ENCODE measurements at places on chromosomes 5 and 9.

GRCh38 chr5:26519245-26519644 lies 519.1 kb downstream of the CDH9 start:
- no peak for DNase-seq

GRCh38 chr5:132771503-132771998 lies 5.5 kb downstream of the SEPTIN8 start:
- DNase-seq, result no peak

DNA sequence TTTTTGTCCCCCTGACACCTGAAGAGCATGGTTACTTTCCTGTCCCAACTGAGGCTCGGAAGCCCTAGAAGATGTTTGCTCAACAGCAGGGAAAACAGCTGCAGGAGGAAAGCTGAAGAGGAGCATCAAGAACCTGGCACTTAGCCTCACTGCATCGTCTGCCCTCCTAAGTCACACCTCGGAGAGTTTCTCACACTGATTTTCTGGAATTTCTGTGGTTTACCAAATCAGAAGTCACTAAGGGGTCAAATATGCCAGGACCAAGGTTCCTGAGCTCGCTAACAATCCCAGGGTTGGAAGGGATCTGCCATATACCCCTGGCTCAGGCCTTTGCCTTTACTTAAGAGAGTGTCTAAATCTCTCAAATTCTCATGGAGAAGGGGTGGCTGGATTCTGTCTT lies 5.3 kb downstream of the IL12B start:
- DNase-seq, result no peak

GRCh38 chr9:77811832-77812231 lies 163.7 kb upstream of the GNA14 start:
- DNase-seq, result no peak

All from stimulated activated CD8-positive, alpha-beta memory T cell treated with anti-CD3 and anti-CD28 coated beads, Interleukin-15, amount 100 ng/mL, for 1 hour (primary cell).